ENCODE measurements at places on chromosomes 6 and 20. TPM values are rescaled to one million over a fixed set of nuclear protein-coding genes. Genes with fewer than 3 reads are reported as not detected.

HAO1 gene
- total RNA-seq = not detected

MUC21 gene
- not detected for total RNA-seq

HNF4A gene
- total RNA-seq = 17.3 TPM

PRL gene
- not detected for total RNA-seq

FAM83C gene
- total RNA-seq = 0.08 TPM

SLC17A4 gene
- total RNA-seq = not detected

EHMT2 gene
- total RNA-seq = 17.2 TPM
